GM03348 (cell line): ENCODE measurements at places on chromosomes 6 and 20.

GRCh38 chr6:17980329-17980728 lies 7.1 kb downstream of the KIF13A start:
- no peak for DNase-seq

DNA sequence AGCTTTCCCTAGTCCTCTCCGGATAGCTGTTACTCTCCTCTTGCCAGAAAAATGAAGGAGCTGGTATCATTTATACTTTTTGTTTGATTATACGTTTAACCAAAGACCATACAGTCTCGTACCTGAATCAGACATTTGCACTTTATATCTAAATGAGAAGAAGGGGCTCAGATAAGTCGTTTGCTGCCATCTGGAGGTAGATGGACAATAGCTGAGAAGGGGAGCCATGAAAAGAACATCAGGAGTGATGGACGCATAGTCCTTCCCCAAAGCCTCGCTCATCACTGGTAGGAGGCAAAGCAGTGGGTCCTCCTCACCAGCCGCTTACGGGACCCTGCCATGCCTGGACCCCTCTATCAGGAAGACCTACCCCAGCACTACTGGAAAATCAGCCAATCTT lies 45.4 kb downstream of the RPF2 start:
- DNase-seq = no peak

DNA sequence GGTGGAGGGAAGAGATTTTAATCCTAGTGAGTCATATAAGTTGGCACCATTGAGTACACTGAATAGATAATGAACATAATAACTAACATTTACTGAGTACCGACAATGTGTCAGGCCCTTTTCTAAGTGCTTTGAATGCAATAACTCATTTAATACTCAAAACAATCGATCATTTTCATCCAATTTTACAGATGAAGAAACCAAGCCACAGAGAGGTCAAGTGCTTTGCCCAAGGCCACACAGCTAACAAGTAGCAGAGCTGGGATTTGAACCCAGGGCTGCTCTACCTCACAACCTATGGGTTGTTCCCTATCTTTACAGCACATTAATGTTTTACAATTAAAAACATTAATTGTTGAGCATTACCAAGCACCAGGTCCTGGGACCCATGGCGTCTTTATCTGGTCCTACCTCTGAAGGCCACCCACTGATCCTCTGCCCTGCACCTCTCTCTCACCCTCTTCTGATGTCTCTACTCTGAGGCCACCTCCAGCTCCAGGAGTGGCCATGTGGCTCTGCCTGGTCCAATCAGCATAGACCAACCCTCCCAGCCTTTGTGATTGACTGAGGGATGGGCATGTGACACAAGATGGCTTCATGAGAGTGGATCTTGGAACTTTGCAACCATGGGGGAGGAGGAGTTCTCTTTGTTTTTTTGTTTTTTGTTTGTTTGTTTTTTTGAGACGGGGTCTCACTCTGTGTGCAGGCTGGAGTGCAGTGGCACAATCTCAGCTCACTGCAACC lies 83.9 kb downstream of the KCNB1 start:
- no peak for DNase-seq

- DNase-seq = no peak
These were observed 111.5 kb upstream of the KCNG1 start for GRCh38 chr20:51134405-51134804.

DNA sequence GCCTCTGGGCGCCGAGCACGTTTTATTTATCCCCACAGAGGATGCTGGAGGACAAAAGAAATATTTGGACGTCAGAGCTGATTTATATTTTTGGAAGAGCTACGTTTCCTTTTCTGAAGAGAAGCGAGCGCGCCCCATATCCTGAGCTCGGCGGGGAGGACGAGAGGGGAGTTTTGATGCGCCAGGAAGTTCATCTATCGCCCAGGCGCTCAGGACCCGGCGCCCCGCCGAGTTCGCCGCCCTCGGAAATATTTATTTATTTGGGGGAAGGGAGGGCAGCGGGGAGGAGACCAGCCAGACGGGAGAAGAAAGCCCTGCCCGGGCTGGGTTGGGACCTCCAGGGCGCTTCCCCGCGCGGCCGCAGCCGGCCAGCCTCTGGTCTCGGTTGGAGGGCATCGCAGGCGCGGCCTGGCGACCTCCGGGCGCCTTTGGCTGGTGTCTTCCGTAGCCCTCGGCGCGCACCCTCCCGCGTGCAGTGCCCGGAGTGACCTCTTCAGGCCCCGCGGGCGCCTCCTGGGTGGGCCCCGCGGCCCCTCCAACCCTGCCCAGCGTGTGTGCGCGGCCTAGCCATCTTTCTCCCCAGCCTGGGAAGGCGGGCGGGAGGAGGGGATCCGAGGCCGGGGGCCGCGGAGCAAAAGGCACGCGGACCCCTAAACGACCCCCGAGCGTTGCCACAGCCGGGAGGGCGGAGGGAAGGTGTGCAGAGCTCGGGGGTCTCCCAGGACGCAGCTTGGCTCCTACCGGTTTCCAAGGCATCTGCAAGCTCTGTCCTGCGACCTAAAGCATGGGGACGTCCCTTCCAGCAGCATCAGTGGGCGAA lies 5.4 kb upstream of the FOXF2 start:
- DNase-seq = no peak

GRCh38 chr6:66496659-66497058 lies 789.6 kb upstream of the EYS start:
- peak; percentile 28 for DNase-seq

DNA sequence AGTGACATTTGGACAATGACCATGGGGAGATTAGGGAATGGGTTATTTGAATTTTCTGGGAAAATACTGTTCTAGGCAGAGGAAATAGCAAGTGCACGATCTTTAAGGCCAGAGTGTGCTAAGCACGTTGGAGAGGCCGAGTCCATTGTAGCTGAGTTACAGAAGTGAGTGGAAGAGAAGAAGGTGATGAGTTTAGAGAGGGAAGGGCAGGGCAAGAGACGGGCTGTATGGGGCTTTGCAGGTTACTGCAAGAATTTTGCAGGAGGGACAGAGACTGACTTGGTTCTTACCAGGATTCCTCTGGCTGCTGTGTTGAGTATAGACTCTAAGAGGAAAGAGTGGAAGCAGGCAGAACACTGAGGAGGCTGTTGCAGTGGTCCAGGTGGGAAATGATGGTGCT lies 1.1 kb upstream of the NCOA3 start:
- DNase-seq = no peak

- no peak for DNase-seq
These were observed 518.3 kb downstream of the DHX35 start for GRCh38 chr20:39480276-39481043.

DNA sequence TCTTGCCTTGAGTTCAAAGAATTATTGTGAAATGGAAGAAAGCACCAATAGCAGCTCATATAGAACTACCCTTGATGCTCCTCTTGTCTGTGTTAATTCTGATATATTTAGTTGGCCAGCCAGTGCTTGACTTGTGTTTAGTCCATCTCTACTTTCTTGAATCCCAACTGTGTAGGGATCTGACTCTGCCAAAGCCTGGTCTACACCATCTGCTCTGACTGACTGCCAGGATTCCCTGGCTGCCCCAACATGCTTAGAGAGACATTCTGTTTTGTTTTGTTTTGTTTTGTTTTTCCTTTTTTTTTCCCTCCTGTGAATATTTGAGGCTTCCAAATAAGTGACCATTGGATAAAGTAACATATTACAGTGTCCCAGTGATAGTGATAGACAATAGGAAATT lies 953.7 kb upstream of the MANEA start:
- no peak for DNase-seq

DNA sequence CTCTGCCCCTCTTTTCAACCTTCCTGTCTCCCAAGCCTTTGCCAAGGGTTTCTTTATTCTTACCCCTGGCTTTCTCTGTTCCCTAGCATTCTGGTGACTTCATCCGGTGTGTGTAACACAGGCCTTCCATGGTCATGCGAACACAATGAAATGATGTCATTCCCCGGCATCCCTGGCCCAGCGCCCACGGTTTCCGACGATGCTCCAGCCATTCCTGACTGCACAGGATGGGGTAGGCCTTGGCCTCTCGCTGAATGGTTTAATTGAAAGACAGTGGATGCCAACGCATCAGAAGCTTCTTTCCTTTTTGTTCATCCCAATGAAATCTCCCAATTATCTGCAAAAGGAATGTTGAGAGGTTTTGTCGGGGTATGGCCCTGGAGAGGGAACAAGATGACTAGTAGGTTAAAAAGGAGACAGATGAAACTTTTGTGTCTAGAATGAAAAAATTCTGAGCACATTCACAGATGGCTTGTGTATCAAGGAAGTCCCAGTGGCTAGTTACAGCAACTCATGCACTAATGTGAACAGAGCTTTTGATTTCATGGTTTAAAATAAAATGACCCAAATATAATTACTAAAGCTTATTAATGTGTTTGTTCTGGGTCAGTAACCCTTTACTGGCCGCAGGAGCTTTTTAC lies 655.0 kb downstream of the QKI start:
- no peak for DNase-seq

DNA sequence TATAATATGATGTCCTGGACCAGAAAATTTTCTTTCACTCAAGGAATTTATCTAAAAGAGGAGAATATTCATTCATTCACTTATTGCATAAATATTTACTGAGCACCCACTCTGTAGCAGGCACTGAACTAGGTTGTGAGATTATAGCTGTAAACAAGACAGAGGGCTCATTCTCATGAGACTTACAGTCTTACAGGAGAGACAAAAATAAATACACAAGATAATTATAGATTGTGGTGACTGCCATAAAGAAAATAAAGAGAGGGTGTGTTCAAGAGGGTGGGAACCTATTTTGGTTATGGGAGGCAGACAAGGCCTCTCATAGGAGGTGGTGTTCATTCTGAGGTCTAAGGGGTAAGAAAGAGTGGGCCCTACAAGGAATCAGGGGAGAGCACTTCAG lies 109.9 kb upstream of the SUPT3H start:
- DNase-seq = no peak

DNA sequence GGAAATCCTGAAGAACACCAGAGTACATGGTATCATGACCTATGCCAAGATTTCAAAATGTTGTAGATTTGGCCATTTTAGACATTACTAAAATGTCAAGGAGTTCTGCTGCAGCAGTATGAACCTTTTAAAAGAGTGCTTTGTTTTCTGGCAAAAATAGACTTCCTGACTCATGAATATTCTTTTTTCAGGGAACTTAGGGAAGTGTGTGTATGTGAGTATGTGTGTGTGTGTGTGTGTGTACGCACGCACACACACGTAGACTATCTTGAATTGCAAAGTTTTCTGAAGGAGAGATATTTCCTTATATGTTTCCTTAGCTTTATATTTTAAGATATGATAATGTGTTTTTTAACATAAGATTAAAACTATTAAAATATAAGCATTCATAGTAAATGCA lies 161.2 kb downstream of the HS3ST5 start:
- no peak for DNase-seq

DNA sequence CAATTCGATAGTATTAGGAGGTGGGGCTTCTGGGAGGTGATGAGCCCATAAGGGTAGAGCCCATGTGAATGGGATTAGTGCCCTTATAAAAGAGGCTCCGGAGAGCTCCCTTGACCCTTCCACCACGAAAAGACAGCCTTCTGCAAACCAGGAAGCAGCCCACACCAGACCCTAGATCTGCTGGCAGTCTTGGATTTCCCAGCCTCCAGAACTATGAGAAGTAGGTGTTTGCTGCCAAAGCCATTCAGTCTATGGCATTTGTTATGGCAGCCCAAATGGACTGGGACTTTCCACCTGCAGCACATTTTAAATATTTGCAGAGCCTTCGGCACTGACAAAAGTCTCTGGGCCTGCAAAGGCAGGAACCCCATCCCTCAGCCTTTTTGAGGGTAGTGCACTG lies 11.8 kb upstream of the SFT2D1 start:
- DNase-seq = no peak

- DNase-seq = peak; percentile 46
These were observed 47.4 kb downstream of the LGSN start for GRCh38 chr6:63272397-63272796.

DNA sequence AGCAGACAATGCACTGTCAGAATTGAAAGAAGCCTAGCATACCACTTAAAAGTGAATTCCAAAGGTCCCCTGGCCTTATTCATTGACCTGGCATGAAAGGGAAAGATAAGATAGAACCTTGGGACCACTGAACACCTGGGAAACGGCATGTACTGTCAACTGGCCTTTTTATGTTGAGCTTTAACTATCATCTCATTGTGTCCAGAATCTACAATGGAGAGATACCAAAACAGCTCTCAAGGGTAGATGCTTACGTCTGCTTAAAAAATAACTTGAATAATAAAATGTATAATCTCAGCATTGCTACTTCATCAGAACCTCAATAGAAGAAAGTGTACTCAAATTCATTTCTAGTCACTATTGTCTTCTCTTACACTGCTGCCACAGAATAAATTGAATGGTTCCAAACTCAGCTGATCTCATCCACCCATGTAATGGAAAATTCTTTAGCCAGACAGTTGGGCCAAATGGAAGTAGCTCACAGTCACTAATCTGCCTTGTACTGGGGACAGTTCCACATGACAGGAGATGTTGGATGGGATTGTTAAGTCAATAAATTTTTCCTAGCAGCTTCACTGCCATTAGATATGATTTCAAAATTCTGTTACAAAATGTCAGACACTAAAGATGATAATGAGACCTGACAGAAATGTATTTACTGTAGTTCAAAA lies 93.8 kb downstream of the MLIP start:
- DNase-seq = no peak

GRCh38 chr6:2744209-2744771 lies 6.4 kb downstream of the MYLK4 start:
- DNase-seq = peak; percentile 23

GRCh38 chr6:20876036-20876435 lies 341.8 kb downstream of the CDKAL1 start:
- DNase-seq = peak; percentile 62

GRCh38 chr6:25637960-25638434 lies 14.0 kb upstream of the SCGN start:
- no peak for DNase-seq

DNA sequence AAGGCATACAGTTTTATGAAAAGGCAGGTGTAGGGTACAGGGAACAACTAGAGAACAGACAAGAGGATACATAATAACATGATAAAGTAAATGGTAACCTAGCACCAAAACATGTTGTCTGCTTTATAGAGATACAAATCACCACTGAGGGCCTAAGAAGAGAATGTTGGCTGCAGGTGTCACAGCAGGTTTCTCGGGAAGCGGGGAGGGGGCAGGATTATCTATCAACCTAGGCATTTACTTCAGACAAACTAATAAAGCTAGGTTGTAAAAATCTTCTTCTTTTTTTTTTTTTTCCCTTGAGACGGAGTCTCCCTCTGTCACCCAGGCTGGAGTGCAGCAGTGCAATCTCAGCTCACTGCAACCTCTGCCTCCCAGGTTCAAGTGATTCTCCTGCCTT lies 22.7 kb downstream of the PIM1 start:
- DNase-seq = no peak

DNA sequence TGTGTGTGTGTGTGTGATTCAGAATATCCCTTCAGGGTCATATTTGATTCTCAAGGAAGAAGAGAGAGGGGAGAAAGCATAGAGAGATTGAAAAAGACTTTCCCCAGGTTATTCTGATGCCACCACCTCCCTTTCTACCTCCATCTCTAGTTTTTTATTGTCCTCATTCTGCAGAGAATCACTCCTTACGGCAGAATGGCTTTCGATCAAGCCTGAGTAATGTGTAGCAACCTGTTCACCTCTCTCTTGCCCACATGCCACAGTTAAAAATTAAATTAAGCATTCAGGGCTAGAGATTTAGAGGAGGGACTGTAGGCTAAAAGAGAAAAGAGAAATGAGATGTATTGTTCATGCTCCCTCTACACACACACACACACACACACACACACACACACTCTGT lies 18.1 kb downstream of the KLHL32 start:
- DNase-seq = no peak

GRCh38 chr20:20731945-20732296 lies 19.5 kb upstream of the RALGAPA2 start:
- no peak for DNase-seq

- DNase-seq = no peak
These were observed 4.0 kb downstream of the TNFRSF6B start for GRCh38 chr20:63700199-63701050.

GRCh38 chr6:31352310-31352682 lies 4.7 kb downstream of the HLA-B start:
- DNase-seq = no peak
